ENCODE measurements at places on chromosomes 6 and 20. TPM values are rescaled to one million over a fixed set of nuclear protein-coding genes. Genes with fewer than 3 reads are reported as not detected.

GMPR gene
- 1.0 TPM for total RNA-seq

DNA sequence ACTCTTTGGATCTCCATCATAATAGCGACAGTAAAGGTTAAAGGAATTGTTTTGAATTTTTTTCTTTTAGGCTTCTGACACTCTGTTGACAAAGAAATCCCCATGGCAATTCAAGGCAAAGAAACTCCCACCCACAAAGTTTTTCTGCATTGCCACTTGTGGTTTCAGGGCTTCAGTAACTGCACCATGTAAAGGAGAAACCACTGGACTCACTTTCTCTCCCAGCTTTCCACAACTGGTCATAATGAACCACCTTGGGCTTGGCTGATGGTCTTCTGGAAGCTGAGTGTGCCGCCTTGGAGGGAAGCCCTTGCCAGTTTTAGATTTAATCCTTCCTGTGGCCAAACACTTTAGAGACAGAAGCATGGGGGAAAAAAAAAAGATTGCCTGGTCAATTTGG is 163.1 kb downstream of the ISM1 start:
- no peak overlapping the region for H3K4me3 ChIP-seq
- H3K27ac ChIP-seq: no peak overlapping the region
- no peaks in the 10 kb centered on the region for H3K27me3 ChIP-seq
- H3K4me1 ChIP-seq: no peaks in the 10 kb centered on the region
- DNase-seq: no peak

GRCh38 chr6:45375449-45375848 is 2.3 kb downstream of the SUPT3H start:
- peaks cover 3% of the 10 kb centered on the region for H3K36me3 ChIP-seq
- DNase-seq: no peak
- H3K27ac ChIP-seq: no peak overlapping the region
- peaks cover 33% of the 10 kb centered on the region for H3K4me1 ChIP-seq

- H3K4me1 ChIP-seq: peaks cover 6% of the 10 kb centered on the region
- no peak overlapping the region for H3K4me3 ChIP-seq
- H3K27me3 ChIP-seq: peaks cover 32% of the 10 kb centered on the region
- H3K36me3 ChIP-seq: no peaks in the 10 kb centered on the region
- no peak for DNase-seq
These were observed 128.1 kb upstream of the STMND1 start for GRCh38 chr6:16973545-16974386.

- peak overlapping the region; percentile 91 for H3K27ac ChIP-seq
- no peak for DNase-seq
- H3K4me1 ChIP-seq: peaks cover 33% of the 10 kb centered on the region
- H3K4me3 ChIP-seq: peak overlapping the region; percentile 65
- no peaks in the 10 kb centered on the region for H3K27me3 ChIP-seq
- H3K36me3 ChIP-seq: no peaks in the 10 kb centered on the region
These were observed 649.7 kb upstream of the GJE1 start for GRCh38 chr6:141482796-141483597.

OLIG3 gene
- total RNA-seq: not detected

- peaks cover 3% of the 10 kb centered on the region for H3K27me3 ChIP-seq
- DNase-seq: no peak
- H3K27ac ChIP-seq: no peak overlapping the region
- H3K36me3 ChIP-seq: no peaks in the 10 kb centered on the region
These were observed 245.7 kb downstream of the RNF144B start for GRCh38 chr6:18632670-18633410.

DNA sequence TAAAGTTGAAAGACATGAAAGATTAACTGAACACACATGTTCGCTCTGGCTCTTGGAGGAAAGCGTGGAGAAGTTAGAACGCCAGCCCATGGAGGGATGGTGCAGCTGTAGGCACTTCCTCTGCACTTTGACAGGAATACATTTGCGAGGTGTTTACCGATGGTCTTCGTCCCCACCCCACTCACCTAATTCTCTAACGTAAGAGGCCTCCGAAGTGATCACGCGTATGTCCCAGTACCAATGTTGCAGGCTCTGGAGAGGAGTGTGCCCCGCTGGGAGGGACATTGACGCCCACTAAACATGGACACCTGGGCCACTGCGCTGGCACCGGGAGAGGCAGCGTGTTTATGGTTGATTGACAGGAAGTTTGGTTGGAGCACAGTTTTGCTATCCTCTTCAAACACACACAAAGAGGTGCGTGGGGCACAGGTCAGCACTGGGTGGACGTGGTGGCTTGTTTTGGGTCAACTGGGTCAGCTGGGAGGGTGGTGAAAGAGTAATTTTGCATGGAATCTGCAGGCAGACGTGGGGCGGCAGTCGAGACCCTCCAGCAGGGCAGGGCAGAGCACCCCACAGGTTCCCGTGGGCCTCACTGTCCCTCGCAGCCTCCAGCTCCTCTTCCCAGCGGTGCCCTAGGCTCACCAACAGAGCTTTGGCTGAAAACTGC is 110.1 kb downstream of the DLL1 start:
- no peaks in the 10 kb centered on the region for H3K36me3 ChIP-seq
- no peaks in the 10 kb centered on the region for H3K4me1 ChIP-seq
- H3K27ac ChIP-seq: no peak overlapping the region
- no peak overlapping the region for H3K4me3 ChIP-seq
- no peaks in the 10 kb centered on the region for H3K27me3 ChIP-seq

MAFB gene
- not detected for total RNA-seq

GGTLC1 gene
- total RNA-seq: not detected

F13A1 gene
- not detected for total RNA-seq

DNA sequence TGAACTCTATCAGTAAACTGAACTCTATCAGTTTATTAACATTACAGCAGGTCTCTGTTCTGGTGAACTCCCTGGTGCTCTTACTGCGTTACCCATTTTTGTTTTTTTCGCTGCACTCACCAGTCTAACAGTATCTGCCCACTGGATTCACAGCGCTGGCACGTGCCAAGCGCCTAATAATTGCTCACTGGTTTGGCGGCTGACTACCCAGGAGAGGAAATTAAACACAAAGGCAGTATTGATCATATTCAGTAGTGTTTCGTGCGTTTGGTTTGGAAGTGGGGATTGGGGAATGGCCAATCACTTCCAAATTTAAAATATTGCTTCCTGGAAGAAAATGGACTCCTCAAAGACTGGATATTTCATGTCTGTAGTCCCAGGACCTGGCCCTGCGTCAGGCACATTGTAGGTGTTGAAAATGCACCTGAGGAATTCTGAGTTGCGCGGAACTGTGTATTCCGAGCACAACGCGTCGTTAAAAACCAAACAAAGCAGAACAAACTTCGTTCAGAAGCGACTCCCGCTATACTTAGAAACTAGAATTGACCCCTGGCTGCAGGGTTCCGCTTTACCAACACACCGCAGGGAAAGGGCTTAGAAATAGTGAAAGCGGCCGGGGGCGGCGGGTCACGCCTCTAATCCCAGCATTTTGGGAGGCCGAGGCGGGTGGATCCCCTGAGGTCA is 1.1 kb upstream of the RPS12 start:
- H3K27ac ChIP-seq: peak overlapping the region; percentile 97
- H3K4me1 ChIP-seq: peaks cover 27% of the 10 kb centered on the region
- peak overlapping the region; percentile 94 for H3K4me3 ChIP-seq

SHLD1 gene
- total RNA-seq: 10.1 TPM

DNA sequence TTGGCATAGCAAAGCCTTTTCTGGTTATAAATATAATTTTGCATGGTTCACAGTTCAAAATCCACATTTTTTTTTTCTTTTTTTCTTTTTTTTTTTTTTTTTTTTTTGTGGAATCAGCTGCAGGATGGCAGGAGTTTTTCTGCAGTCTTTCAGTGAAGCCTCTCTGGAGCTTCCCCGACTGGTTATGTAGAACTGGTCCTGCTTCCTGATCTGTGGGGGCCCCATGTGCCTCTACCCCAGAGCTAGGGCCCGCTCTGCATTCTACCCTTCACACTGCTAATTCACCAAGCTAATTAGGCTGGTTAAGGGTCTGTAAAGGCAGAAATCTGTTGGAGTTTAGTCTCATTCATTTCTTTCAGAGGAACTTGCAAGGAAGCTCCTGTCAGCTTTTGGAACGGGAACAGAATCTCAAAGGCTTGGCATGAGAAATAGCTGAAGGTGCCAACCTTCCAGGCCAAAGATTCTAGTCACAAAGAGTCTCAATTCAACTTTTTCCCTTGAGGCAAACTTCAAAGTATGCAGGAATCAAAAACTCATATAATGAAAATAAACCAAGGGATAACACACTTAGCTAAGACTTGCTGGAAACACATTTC is 45.5 kb downstream of the HMGN3 start:
- peaks cover 12% of the 10 kb centered on the region for H3K36me3 ChIP-seq
- H3K27ac ChIP-seq: no peak overlapping the region
- no peak for DNase-seq
- no peak overlapping the region for H3K4me3 ChIP-seq
- no peaks in the 10 kb centered on the region for H3K4me1 ChIP-seq

- no peak overlapping the region for H3K4me3 ChIP-seq
- no peak for DNase-seq
- no peaks in the 10 kb centered on the region for H3K4me1 ChIP-seq
- no peaks in the 10 kb centered on the region for H3K27me3 ChIP-seq
- H3K27ac ChIP-seq: no peak overlapping the region
These were observed 31.6 kb upstream of the CENPW start for GRCh38 chr6:126308362-126308761.

DNA sequence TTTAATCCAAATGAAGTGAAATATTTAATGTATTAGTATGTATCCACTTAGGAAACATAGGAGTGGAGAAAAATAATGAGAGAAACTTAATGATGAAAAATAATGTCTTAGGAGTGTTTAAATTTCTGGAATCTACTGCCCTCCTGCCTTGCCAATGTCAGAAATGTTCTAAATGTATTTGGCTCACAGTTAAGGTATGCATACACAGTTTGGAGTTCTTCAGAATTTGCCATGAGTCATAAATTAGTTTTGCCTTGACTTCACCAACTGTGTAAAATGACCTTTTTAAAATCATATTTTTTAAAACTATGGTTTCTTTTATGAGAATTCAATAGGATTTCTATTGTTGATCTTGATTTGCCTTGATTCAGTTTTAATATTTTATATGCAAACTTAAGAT is 191.7 kb upstream of the HSF2 start:
- H3K27me3 ChIP-seq: peaks cover 4% of the 10 kb centered on the region
- DNase-seq: no peak
- no peaks in the 10 kb centered on the region for H3K36me3 ChIP-seq
- no peak overlapping the region for H3K4me3 ChIP-seq
- H3K4me1 ChIP-seq: no peaks in the 10 kb centered on the region

DNA sequence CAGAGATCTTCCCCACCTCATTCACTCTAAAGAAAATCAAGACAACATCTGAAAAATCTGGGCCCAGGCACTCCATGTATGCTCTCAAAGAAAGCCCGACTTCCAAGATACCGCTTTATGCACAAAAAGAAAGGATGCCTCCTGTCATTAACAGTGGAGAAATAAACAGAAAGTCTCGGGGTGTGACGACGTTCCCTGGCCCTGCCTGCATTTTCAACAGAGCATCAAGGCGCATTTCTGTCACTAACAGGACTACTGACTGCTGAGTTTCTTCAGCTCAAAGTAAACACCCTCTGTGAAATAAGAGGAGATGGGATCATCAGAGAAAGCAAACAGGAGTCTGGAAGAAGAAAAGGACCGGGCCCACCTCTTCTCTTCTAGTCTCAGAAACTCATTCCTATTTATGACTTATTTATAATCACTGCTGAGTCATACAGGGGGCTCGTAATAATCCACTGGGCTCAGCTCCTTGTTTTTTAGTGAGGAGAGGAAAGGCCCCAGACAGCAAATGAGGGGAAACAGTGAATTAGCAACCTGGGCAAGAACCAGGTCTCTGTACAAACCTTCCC is 99.7 kb downstream of the ZMYND8 start:
- H3K27me3 ChIP-seq: no peaks in the 10 kb centered on the region
- no peak for DNase-seq
- peaks cover 16% of the 10 kb centered on the region for H3K36me3 ChIP-seq
- H3K4me3 ChIP-seq: no peak overlapping the region
- H3K27ac ChIP-seq: no peak overlapping the region

DNA sequence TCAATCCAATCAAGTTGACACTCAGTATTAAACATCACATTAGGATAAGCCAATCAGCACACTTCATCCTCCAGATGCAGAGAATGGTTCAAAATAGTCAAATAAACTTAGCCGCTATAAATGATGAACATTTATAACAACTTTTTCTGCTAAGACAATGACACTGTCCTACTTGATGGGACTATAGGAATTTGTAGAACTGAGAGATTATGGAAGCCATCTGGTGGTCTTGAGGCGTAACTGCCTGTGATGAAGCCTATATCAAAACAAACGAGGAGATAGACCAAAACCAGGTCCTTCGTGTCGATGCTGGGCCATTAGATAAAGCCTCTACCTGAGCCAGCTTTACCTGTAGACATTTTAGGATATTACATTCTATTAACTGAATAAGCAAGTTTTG is 631.1 kb downstream of the COL12A1 start:
- no peaks in the 10 kb centered on the region for H3K36me3 ChIP-seq
- no peak overlapping the region for H3K4me3 ChIP-seq
- no peaks in the 10 kb centered on the region for H3K4me1 ChIP-seq

- peaks cover 11% of the 10 kb centered on the region for H3K4me1 ChIP-seq
- no peaks in the 10 kb centered on the region for H3K27me3 ChIP-seq
- H3K4me3 ChIP-seq: no peak overlapping the region
- no peaks in the 10 kb centered on the region for H3K36me3 ChIP-seq
- H3K27ac ChIP-seq: no peak overlapping the region
These were observed 53.2 kb downstream of the MAN1A1 start for GRCh38 chr6:119296036-119297035.

ECT2L gene
- not detected for total RNA-seq

COL21A1 gene
- not detected for total RNA-seq

DNA sequence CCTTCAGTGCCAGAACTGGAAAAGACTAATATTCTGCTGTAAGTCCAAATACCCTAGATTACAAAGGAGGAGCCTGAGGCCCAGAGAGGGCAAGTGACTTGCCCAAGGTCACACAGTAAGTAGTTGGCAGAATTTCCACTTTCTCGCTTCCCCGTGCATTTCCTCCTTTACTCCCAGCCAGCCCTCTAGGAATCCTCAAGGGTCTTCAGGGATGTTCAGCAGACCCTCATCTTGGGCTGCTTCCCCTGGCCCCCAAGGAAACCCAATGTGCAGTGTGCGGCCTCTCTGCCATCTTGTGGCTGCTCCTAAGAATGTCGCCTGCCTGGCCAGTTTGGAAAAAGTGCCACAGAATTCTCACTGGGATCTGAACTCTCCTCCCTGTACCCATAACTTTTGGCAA is 217.7 kb upstream of the LRFN2 start:
- no peaks in the 10 kb centered on the region for H3K4me1 ChIP-seq
- no peak overlapping the region for H3K27ac ChIP-seq
- DNase-seq: no peak
- H3K27me3 ChIP-seq: no peaks in the 10 kb centered on the region

OR2J3 gene
- not detected for total RNA-seq

GRCh38 chr6:20687494-20687893 is 153.2 kb downstream of the CDKAL1 start:
- H3K4me3 ChIP-seq: no peak overlapping the region
- H3K27me3 ChIP-seq: no peaks in the 10 kb centered on the region
- H3K27ac ChIP-seq: no peak overlapping the region
- no peaks in the 10 kb centered on the region for H3K36me3 ChIP-seq

Measured in activated naive CD4-positive, alpha-beta T cell treated with anti-CD3 and anti-CD28 coated beads for 36 hours (primary cell).